KG1 (cell line): ENCODE measurements at places on chromosomes 12 and 14.

GRCh38 chr14:71739273-71739990 is 192.8 kb upstream of the RGS6 start:
- no peak for DNase-seq

GRCh38 chr14:88618476-88618875 is 55.6 kb downstream of the ZC3H14 start:
- DNase-seq: no peak

DNA sequence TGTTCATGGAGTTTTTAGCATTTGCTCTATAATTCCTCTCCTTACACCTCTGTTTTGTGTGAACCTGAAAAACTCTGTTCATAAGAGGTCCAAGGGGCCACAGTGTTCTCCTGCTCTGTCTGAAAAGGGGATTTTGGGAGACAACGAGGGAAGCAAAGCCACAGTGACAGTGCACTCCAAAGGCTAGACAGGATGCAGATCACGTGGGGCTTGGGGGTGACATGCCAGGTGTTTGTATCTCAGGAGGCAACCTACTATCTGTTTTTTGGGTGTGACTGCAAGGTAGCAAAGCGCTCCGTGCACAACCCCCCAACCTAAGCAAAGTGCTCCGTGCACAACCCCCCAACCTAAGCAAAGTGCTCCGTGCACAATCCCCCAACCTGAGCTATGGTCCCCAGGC is 5.1 kb upstream of the CHD4 start:
- no peak for DNase-seq

DNA sequence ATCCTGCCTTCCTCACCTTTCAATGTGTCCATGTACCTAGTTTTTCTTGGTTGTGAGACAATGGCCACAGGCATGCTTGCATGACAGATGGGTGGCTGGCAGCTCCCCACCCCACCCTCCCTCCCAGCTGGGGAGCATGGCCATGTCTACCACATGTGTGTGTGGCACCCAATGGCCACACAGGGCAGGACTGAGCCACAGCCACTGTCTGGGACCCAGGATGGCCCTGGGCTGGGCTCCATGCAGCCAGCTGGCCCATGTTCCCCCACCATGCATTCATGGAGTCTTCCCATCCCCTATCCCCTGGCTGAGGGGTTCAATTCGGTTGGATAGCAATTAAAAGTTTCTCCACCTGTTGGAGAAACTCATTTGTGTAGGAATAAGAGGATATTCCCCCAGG is 566.0 kb upstream of the USP15 start:
- DNase-seq: no peak

- DNase-seq: no peak
Observed at GRCh38 chr14:67620217-67620785, 581 bp downstream of the ARG2 start.

DNA sequence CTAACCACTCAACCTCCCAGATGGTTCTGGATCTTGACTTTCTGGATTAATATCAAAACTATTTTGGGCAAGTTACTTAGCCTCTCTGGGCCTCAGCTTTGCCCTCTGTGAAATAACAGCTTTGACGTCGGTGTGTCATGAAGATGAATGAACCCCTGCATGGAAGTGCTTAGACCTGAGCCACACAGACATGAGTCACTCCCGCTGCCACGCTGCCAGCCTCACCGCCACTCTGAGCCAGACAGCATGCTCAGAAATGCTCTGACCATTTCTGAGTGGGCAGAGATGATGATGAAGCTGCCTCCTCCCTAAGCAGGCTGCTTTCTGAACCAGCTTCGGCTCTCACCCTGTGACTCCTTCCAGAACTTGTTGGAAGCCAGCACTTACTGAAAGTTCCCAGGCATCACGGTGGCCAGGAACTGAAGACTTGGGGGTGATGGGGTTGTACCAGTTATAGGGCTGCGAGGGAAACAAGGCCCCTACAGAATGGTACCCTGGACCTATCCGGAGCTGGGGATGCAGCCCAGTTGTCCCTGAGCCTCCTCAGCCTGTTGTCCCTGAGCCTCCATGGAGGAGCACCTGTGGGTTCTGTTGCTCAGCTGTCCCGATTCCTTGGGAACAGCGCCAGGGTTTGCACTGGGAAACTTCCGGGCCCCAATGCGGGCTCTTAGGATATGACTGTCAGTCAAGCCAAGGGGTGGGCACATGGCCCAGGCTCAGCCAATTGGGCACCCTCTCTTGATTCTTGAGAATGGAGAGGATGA is 2.0 kb upstream of the CCDC197 start:
- DNase-seq: no peak

DNA sequence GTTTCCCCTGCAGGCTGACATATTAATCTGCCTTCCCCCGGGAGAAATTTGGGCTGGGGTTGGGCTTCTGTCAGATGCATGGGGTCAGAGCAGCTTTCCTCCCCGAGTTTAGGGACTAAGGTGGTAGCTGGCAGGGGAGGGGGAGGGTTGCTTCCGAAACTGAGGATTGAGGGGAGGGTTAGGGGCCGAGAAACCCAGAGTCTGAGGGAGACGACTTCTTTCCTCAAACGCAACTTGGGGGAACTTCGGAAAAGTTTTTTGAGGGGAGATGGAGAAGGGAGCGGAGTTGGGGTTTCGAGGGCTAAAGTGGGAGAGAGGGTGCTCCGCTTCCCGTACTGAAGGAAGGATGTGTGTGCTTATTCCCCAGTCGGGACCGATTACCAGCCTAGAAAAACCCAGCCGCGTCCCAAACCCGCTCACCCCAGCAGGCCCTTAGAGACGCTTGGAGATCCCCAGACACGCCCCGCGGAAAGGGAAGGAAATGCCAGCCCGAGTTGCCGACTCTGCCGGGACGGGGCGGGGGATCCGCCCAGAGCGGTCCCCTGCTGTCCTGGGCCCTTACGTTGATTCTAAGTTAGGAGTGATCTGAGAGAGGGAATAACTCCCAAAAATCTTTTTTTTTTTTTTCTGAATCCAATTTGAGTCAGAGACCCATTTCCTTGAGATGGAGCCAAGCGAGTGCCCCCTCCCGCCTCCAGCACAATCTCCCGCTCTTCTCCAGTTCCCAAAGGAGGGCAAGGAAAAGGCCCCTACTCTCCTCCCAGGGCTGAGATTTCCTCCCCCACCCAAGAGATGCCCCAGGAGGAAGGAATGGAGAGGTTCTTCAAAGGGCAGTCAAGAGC is 61.9 kb downstream of the SMUG1 start:
- DNase-seq: no peak

DNA sequence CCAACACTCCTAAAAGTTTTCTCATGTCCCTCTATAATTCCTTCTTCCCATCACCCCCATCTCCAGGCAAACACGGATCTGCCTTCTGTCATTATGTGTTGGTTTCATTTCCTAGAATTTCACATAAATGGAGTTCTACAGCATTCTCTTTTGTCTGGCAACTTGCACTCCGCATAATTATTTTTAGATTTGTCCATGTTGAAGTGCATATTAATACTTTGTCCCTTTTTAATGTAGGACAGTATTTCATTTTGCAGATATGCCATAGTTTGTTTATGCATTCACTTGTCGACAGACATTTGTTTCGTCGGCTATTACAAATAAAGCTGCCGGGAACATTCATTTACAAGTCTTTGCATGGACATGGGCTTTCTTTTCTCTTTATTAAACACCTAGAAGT is 150.0 kb downstream of the CRADD start:
- no peak for DNase-seq

- no peak for DNase-seq
Observed at GRCh38 chr14:94269156-94269555, 23.9 kb downstream of the SERPINA10 start.

- no peak for DNase-seq
Observed at GRCh38 chr12:66258011-66258410, 44.3 kb upstream of the HELB start.

DNA sequence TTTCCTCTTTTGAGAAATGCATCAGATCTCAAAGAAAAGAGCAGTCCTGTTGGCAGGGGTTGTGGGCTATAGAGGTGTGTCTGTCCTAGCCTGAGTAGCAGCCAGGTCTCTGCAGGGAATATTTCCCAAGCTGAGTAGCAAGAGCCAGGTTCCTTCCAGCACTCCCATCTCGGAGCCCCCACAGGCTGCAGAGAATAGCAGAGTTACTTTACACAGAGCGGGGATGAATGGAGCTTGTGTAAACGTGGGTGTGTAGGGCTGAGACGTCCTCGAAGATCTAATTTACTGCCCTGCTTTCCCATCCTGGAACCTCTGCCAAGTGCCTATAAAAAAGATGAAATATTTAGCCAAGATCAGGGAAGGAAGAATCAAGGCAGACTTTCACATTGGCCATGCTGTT is 156.6 kb downstream of the TSPAN9 start:
- no peak for DNase-seq

DNA sequence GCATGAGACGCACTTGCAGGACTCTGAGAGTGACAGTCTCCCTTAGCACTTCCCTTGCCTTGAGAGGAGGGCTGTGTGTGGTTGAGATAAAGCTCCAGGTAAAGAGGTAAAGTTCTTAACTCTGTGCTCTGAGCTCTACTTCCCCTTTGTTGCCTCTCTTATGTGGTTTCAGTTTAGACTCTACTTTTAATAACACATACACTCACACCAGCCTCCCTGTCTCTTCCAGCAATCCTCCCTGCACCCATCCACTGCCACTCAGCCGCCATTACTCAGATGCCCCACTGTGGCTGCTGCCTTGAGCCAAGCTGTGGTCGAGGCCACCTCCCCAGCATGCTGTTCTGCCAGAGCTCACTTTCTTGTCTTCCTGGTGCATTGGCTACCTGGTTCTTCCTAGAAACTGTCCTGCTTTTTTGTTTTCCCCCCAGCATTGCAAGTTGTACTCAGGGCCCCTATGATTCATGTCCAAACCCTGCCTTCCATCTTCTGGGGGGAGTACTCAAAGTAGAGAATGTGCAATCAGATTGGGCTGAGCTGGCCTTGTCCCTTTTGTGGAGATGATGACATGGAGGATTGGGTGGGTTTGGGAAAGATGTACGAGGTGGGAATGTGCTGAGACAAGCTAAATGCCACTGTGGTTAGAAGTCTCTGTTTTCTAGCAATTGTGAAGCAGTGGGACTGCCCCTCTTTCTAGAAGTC is 115.5 kb upstream of the PARP11 start:
- peak; percentile 29 for DNase-seq

- DNase-seq: no peak
Observed at GRCh38 chr14:24266344-24267244, 3.6 kb upstream of the TGM1 start.

- no peak for DNase-seq
Observed at GRCh38 chr14:92041203-92041602, 1.3 kb upstream of the TRIP11 start.
